ENCODE measurements at places on chromosomes 2 and 18. TPM values are rescaled to one million over a fixed set of nuclear protein-coding genes. Genes with fewer than 3 reads are reported as not detected.

DNA sequence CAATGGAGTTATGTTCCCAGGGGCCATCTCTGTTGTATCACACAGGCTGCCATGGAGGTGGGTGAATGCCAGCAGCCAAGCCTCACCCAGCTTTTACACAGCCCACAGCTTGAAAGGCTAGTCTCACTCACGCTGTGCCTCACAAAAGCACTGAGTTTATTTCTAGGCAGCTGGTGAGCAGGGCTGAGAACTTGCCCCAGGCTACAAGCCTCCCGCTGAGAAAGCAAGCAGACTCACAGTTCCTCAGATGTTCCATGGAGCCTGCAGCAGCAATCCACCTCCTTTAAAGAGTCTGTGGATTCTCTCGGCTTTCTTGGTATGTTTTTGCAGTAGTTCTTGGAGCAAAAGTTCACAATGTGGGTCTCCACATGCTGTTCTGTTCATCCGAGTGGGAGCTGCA lies 40.9 kb upstream of the ALKAL2 start:
- DNase-seq: no peak

DNA sequence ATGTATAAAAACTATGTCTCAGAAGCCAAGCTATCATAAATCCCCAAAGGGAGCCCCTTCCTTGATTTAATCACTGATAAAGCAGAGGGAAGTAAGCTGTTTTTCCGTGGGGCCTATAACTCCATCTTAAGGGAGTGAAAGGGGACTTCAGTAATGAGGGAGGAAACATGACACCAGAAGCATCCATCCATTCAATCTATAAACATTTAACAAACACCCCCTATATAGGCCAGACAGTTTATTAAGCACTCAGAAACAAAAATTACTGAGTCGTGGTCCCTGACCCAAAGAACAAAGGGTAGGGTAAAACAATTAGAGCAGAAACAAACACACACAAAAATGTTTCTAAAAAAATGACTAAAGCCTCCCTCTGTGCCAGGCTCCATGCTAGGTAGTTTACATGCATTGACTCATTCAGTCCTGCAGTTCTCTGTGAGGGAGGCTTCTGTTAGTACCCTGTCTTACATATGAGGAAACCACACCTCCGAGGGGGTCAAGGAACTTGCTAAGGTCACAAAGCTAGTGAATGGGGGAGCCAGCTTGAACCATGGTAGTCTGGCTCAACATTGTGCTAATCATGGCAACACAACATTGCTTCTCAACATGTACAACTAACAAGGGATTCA lies 472.1 kb downstream of the CDH2 start:
- DNase-seq: no peak

DNA sequence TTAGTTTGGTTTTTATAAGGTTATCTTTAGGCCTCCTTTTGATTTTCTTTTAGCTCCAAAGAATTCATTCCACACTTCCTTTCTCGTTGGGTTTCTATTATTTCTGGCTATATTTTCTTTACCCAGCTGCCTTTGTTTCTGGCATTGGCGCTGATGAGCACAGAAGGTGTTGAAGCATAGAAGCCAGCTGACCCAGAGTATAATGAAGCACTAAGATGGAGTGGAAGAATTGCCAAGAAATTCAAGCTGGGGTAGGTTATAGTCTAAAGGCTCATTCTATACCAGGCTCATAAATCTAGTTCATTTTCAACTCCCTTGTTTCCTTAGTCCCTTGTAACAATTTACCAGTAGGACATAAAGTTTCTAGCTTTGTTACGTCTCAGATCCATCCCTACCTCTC lies 169.5 kb downstream of the HRH4 start:
- DNase-seq: no peak

DNA sequence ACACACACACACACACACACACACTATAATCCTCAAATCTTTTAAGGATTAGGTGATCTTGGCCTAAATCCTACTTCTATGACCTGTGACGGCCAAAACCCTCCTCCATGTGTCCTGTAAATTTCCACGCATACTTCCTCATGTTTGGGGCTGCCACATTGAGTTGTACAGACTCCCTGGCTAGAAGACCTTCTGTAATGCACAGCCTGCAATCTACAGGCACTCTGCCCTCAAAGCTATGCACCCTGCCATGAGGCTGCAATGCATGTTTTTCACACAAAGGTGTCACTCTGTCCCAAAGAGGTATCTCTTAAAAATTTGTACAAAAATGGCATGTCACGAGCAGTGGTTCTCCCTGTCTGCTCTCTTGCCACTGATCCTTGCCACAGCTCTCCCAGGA lies 26.4 kb upstream of the B4GALT6 start:
- no peak for DNase-seq

- no peak for DNase-seq
Measured at GRCh38 chr2:195575016-195575415, 82.0 kb upstream of the SLC39A10 start.

DNA sequence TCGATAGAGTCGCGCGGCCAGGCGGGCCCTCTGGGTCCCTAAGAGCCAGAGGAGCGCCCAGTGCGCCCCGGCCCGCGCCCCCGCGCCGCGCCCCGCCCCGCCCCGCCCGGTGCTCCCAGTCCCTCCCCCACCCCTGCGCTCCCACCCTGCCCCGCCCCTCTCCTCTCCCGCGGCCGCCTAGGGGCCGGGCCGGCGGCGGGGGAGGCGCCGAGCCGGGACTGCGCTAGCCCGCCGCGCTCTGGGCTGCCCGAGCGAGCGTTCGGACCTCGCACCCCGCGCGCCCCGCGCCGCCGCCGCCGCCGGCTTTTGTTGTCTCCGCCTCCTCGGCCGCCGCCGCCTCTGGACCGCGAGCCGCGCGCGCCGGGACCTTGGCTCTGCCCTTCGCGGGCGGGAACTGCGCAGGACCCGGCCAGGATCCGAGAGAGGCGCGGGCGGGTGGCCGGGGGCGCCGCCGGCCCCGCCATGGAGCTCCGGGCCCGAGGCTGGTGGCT lies at the start of gene GPC1:
Gene GPC1 (plus strand): TSS at position 207 of the 491 bp plus-strand sequence. CDS start 256 bp downstream, at position 463.
- peak; percentile 94 for DNase-seq

- no peak for DNase-seq
Measured at GRCh38 chr2:130387071-130387400, 31.2 kb downstream of the PTPN18 start.

GRCh38 chr2:2269989-2270562 lies 61.0 kb downstream of the MYT1L start:
- DNase-seq: no peak

DNA sequence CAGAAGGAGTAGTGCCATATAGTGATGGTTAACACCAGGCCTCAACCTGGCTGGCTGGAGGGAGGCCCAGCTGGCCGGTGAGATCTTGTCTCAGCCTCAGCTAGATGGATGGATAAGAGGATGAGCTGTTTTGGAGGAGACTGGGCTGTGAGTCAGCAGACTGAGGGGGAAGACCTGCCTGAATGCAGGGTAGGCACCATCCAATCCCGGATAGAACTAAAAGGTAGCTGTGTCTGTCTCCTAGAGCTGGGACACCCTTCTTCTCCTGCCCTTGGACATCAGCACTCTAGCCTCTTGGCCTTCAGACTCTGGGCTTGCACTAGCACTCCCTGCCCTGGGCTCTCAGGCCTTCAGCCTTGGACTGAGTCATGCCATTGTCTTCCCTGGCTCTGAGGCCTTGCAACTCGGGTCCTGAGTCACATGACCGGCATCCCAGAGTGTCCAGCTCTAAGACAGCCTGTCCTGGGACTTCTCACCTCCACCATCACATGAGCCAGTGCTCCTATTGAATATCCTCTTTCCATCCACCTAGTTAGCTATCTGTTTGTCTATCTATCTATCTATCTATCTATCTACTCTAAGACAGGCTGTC lies 131.3 kb downstream of the TPO start:
- no peak for DNase-seq

DNA sequence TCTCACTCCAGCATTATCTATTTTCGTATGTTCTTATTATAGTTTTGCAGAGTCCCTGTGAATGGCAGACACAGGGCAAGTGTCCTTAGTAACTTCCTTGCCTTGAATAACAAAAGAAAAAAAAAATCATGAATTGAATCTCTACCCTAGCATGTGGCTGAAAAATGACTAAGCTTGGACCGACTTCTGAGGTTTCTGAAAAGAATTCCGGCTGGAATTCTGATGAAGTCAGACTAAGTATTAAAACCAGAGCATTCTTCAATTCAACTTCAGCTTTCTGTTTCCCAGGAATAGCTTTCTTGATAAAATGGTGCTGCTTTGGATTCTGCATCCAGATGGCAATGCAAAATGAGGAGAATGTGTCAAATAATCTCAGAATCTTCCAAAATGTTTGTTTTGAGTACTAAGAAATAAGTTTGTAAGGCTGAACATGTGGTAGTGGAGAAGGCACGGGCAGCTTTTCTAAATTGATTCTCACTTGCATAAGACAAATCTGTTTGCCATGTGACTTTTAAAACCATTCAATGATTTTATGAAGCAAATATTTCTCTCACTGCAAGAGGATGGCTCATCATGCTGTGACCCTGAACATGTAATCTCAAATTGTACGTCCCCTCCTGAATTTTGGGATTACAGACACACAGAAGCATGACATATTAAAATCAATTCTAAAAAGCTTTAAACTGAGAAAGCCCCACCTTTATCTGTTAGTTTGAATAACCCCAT lies 1462.8 kb upstream of the LRRTM1 start:
- no peak for DNase-seq

- DNase-seq: no peak
Measured at GRCh38 chr2:139790807-139791752, 1010.9 kb upstream of the NXPH2 start.

DNA sequence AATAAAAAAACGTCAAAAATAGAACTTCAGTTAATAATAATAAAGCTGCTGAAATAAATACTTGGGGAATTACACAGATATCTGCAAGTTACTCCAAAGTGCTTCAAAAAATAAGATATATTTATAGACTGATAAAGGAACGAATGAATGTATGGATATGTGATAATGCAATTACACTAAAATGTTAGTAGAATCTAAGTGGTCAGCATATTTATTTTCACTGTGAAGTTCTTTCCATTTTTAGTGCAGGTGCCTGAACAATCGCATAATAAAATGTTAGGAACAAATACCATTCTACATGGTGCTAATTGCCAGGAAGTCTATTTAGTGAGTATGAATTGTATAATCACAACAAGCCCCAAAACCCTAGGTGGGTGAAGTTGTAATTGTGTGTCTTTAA lies 169.6 kb upstream of the RGPD4 start:
- DNase-seq: no peak

- DNase-seq: no peak
Measured at GRCh38 chr2:241309684-241310117, 5.8 kb downstream of the HDLBP start.

DNA sequence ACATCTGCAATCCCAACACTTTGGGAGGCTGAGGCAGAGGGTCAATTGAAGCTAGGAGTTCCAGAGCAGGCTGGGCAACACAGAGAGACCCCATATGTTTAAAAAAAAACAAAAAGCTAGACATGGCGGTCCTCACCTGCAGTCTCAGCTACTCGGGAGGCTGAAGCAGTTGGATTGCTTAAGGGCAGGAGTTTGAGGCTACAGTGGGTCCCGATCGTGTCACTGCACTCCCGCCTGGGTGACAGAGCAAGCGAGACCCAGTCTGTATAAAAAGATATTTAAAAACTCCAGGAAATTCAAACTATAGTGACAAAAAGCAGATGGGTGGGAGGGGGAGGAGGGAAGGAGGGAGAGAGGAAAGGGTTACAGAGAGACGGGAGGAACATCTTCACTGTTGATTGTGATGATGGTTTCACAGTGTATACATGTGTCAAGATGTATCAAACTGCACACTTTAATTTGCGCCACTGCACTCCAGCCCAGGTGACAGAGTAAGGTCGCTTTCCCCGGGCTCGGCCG lies 942 bp upstream of the ZNF236 start:
- DNase-seq: no peak

GRCh38 chr2:36449943-36450392 lies 94.4 kb downstream of the CRIM1 start:
- DNase-seq: no peak

MDH1B gene
- total RNA-seq: 3.9 TPM

IL1F10 gene
- not detected for total RNA-seq

RGPD4 gene
- total RNA-seq: 0.06 TPM

CIB4 gene
- not detected for total RNA-seq

NGEF gene
- total RNA-seq: 4.3 TPM

DNAH6 gene
- total RNA-seq: 2.6 TPM

SLC4A3 gene
- 0.88 TPM for total RNA-seq

ID2 gene
- total RNA-seq: 140 TPM
